CD4-positive, alpha-beta T cell treated with Interleukin-6 for 4 hours (primary cell): ENCODE measurements at places on chromosomes 2 and 18.

GRCh38 chr2:216571178-216571908, 61.9 kb upstream of the IGFBP2 start:
- DNase-seq, result no peak

DNA sequence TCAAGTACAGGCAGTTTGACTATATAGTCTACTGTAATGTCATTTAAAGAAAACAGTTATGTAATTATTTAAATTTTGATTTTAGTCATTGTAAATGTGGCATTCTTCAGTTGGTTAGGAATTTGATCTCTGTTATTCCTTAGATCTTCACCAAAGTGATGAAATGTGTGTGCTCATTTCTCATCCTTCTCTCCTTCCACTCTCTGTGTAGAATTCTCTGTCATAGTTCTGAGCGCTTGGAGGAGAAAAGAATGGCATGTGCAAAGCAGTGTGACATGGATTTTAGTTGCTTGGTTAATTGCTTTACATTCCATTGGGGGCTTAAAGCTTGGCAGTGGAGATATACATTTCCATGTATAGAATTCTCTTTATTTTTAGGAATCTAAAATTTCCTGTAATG, 14.8 kb downstream of the PIK3C3 start:
- DNase-seq, result no peak

DNA sequence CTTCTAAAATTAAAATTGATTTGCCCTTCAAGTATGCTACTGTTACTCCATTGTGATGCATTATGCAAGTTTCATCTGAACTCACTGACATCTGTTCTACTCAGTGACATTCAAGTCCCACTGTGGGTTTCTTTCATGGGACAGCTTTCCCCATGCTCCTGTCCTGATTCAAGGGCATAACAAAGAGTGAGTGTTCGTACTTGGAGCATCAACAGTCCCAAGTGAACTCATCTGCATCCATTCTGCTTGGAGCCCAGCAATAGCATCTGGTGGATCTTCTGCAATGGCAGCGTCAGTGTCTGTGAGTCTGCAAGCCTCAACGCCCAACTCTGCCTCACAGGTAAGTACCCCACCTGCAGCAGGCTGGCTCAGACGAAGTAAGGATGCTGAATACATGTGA, 27.5 kb downstream of the BUB1 start:
- DNase-seq, result no peak

GRCh38 chr2:4336864-4337263, 633.5 kb downstream of the DCDC2C start:
- no peak for DNase-seq

DNA sequence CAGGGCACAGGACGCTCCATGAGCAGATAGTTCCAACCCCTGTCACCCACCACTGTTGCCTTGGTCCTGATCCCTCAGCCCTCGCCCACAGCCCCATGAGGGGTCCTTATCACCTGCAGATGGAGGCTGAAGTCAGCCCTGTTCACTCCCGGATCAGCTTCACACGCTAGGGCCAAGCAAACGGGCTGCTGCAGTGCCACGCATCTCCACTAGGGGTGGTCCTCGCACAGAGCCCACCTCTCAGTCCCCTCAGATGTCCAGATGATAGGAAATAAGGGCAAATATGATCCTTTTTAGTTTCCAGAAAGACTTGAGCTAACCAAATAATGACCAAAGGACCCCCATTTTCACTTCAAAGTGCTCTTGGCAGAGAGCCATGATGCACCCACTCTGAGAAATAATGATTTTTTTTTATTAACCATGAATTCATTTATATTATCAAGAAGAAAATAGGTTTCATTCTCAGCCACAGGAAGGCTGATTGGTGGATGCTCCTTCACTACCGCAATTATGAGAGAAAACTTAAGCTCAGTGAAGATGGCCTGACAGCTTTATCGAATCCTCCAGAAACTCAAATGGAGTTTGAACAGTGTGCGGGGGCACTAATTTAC, 71.9 kb upstream of the KLHL29 start:
- peak; percentile 6 for DNase-seq

DNA sequence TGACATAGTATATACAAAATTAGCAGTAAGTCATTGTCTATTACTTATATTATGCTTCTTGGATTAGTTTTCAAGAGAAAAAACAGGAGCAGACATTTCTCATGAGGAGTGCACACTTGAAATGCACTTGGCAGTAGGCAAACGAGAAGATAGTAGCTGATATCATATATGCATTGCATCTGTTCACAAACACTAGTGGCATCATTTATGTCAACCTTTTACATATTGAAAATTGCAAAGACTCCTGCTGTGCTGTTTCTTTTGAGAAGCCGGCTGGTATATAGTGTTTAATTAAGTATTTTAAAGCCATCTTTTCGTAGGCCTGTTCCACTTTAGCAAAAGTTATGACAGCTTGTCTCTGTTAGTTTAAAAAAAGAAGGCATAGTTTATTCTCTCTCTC, 58.4 kb upstream of the SLC8A1 start:
- no peak for DNase-seq

GRCh38 chr2:32496662-32497061, 131.2 kb upstream of the TTC27 start:
- DNase-seq, result no peak

DNA sequence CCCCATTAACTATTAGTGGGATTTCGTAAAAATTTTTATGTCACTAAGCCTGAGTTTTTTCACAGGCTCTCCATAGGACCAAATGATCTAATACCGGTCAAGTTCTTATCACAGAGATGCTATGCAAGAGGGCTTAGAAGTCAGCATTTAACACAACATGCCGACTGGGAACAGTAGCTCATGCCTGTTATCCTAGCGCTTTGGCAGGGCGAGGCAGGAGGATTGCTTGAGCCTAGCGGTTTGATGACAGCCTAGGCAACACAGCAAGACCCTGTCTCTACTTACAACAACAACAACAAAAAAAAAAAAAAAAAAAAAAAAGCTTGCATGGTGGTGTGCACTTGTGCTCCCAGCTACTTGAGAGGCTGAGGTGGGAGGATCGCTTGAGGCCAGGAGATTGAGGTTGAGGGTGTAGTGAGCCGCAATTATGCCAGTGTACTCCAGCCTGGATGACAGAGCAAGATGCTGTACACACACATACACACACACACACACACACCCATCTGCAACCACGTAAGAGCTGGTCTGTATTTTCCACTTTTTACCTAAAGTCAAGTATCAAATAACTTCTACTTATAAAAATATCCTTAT, 67.6 kb upstream of the FAM124B start:
- DNase-seq, result no peak

- peak; percentile 41 for DNase-seq
Measured at GRCh38 chr2:88692187-88692586, 714 bp downstream of the RPIA start.

GRCh38 chr2:237490795-237491194, 3.7 kb downstream of the MLPH start:
- no peak for DNase-seq

DNA sequence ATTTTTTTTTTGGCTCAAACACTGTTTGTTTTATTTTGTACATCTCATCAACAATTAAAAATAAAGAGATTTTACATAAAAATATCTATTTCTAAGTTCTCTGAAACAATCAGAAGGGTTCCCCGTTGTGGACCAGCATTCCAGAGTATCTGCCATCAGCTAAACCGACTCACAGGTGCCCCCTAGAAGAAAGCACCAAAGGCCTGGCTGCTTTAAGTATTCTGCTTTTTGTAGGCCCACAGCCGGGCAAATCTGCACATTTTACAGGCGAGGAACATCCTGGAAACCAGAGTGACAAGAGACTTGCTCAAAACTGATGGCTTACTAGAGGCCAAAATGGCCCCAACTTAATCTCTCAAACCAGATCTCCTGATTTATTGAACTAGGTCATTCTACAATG, 82.2 kb upstream of the SETBP1 start:
- DNase-seq, result no peak

GRCh38 chr2:142218471-142218870, 87.7 kb upstream of the LRP1B start:
- no peak for DNase-seq

- DNase-seq, result no peak
Measured at GRCh38 chr18:42176599-42176998, 221.6 kb downstream of the PIK3C3 start.

DNA sequence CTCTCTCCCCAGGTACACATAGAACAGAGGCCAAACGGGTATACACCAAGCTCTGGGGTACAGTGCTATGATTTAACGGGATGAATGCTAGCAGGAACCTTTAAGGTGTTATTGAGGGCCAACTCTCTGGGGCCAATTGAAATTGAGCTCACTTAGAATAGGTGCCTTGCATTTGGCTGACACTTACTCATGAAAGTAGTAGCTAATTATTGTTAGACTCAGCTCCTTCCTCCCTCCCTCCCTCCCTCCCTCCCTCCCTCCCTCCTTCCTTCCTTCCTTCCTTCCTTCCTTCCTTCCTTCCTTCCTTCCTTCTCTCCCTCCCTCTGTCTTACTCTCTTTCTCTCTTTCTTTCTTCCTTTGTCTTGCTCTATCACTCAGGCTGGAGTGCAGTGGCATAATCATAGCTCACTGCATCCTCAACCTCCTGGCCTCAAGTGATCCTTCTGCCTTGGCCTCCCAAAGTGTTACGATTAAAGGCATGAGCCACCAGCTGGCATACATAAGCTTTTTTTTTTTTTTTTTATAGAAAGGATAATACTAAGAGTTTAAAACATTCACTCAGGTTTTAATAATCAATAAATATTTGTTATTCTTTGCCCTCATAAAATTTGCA, 95.7 kb downstream of the TTC27 start:
- no peak for DNase-seq

GRCh38 chr2:100142393-100142792, at the start of gene AFF3:
Gene AFF3 (minus strand): TSS chr2:100142590. CDS start chr2:100104454, 38,136 bp downstream.
- DNase-seq, result peak; percentile 47

DNA sequence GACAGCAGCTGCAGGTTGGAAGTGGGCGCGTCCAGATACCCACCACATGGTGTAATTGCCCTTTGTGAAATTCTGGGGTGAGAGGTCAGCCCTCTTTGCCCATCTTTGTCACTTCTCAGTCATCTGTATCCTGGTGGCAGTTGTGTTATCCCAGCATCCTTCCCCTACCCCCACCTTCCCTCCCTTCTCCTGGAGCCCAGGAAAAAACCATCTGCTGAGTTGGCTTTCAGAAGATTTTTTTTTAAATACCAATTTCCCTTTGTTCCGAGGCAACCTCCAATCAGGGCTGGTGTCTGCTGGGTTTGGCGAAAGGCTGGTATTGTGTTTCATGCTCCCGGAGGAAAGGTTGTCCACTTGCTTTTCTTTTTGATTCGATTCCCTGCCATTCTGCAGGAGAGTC, 35.2 kb downstream of the SETBP1 start:
- no peak for DNase-seq

DNA sequence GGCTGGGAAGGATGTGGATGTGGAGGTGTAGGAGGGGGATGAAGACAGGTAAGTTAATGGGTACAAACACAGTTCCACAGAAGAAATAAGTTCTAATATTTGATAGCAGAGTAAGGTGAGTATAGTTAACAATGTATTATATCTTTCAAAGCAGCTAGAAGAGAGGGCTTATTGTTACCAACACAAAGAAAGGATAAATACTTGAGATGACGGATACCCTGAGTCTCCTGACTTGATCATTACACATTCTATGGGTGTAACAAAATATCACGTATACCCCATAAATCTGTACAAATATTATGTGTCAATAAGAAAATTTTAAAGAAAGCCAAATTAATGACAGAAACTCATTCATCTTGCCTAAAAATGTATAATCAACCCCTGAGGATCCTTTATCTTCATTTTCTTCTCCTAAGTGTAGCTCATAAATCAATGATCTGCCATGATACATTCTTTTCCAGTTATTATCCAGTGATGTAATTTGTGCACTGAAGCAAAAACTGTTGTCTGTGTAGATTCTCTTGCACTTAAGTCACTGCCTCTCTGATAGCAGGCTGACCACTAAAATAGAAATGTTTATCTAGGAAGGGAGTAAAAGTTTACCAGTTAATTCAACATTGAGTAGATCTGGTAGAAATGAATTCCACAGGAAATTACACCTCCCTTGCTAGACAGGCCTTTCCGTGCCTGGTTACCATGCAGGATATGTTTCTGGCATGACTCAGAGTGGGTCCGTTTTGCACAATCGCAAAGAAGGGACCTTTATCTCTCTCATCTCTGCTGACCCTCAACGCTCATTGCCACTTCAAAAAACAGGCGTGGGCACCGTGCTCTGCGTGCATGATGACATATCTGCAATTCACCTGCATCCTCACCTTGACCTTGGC, 249.7 kb upstream of the NCKAP5 start:
- DNase-seq, result no peak
